ENCODE measurements at places on chromosomes 6 and 20.
A peak's percentile ranks its signal among the peaks of the same experiment; 100 is the strongest.

DNA sequence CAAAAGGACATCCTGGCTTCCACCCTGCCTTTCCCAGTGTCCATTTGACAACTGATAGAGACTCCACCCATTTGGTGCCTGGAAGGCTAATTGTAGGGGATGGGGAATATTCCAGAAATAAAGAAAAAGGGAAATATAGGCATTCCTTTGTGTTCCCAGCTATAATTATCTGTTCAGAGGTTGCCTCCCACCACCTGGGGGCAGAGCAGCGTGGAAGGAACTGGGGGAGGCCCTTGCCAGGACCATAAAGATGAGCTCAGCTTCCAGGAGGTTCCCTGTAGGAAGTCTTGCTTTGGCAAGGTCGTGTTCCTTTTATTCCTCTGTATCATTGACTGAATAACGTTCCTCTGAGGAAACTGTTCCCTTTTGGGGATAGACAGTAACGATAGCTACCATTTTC, 214.7 kb downstream of the TFAP2C start:
- no peak for DNase-seq

- peak; percentile 81 for DNase-seq
These were observed 14.3 kb upstream of the C20orf144 start for GRCh38 chr20:33647603-33648395.

DNA sequence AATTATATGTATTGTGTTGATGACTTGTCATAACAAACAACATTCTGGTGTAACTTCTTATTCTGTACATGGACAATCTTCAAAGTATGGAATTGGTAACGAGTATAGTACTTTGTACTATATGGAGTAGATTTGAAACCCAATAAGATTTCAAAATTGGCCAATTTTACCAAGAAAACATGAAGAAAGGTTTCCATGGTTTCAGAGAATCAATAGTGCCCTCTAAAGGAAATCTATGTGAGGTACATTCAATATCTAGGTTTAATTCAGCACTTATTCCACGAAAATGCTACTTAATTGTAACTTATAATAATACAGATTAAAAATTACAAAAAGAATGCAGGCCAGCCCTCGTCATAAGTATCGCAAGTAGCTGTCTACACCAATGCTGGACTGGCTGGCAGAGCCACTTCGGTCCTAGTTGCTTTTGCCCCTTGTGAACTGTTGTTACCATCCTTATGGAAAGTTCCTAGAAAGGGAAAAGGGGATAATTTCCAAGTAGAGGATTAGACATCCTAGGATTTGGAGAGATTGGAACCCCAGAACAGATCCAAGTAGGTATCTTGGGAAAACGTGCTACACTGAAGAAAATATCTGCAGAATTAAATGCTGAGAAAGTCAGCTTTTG, 70.9 kb downstream of the LCA5 start:
- DNase-seq: peak; percentile 49

DNA sequence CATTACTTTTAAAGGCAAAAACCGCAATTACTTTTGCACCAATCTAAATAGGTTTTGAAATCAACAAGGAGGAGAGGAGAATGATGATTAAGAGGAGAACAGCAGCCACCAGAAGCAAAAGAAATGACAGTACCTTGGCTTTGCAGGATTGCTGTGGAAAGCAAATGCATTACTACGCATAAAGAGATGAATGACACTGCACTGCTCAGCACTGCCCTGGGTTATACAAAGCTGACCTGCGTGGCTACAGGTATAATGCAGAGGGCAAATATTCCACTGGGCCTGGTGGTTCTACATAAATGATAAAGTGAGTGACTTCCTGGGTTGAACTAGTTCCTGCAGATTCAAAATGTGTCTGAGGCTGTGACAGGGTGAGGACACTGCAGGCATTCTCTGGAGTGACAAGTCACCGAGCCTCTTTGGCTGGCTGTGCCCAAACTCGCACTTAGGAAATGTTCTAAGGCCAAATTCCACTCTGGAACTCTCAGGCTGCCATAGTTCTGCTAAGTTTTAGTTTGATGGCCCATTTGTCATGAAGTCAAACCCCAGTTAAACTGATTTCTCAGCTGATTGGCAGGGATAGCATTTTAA, 78.6 kb downstream of the INSM1 start:
- no peak for DNase-seq

GRCh38 chr6:90865513-90865912, 278.6 kb upstream of the MAP3K7 start:
- no peak for DNase-seq

DNA sequence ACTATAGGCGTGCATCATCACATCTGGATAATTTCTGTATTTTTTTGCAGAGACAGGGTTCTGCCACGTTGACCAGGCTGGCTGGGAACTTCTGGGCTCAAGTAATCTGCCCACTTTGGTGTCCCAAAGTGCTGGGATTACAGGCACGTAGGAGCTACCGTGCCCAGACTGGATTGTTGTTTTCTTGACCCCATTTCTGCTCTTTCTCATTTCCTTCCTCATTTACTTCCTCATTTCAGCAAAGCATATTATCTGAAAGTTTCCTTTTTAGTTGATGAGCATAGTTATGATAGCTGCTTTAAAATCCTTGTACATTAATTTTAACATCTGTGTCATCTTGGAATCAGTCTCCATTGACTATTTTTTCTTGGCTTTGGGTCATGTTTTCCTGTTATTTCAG, 301.0 kb upstream of the RUNX2 start:
- DNase-seq: no peak

GRCh38 chr20:62952373-62952967, at the start of gene SLC17A9:
SLC17A9 (plus strand) TSS chr20:62952709; CDS start chr20:62952831, 122 bp downstream.
- no peak for DNase-seq

GRCh38 chr6:82568290-82568993, 204.8 kb downstream of the TPBG start:
- DNase-seq: no peak

DNA sequence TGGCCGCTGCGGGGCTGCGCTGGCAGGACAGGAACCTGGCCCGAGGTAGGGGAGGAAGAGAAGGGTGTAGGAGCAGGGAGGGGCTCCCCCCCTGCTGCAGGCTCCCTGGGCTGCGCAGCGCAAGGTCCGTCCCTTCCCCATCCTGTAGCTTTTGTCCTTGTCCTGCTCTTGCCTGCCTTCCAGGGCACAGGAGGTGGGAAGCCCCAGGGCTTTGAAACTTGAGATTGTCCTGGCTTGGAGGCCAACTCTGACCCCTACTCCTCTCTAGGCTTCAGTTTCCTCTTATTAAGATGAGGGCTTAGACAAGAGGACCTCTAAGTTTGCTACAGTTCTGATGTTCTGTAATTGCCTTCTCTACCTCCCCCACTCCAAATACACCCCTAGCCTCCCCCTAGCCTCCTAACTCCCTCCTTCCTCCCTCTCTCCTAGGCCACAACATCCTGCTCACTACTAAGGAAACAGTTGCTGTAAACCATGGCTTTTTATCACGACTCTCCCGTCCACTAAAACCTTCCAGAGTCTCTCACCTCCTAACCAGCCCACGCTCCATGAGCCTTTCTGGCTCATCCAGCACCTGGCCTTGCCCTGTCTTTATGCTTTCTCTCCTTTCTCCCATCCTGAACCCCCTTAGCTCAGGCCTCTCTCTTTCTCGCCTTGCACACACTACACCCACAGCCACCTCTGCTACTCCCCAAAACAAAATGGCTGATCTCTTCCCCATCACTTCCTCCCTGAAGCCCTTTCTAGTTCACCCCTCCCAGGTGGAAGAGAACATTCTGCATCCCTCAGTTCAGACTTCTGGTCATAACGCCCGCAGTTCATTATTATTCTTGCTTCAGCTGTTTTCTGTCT, 10.2 kb downstream of the UNC5CL start:
- no peak for DNase-seq

Data from LHCN-M2 (cell line).